ENCODE measurements at places on chromosomes 13 and 19.
A peak's percentile ranks its signal among the peaks of the same experiment; 100 is the strongest.

GRCh38 chr19:610801-611480 is 21.3 kb downstream of the HCN2 start:
- DNase-seq, result peak; percentile 16

GRCh38 chr19:48881741-48882657 is 9.8 kb downstream of the PPP1R15A start:
- DNase-seq, result no peak

DNA sequence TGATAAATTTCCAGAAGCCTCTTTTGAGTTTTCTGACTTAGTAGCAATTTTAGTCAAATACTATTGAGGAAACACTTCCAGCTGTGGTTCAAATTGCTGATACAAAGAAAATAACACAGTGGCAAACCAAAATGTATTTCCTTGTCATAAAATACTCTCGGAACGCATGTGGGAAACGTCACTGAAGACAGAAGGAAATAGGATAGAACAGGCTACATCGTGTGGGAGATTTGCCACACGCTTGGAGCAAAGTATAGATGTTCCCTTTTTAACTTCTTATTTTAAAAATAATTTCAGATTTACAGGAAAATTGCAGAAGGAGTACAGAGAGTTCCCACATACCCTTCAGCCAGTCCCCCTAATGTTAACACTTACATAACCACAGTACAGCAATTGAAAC is 88.8 kb downstream of the ING1 start:
- DNase-seq, result no peak

DNA sequence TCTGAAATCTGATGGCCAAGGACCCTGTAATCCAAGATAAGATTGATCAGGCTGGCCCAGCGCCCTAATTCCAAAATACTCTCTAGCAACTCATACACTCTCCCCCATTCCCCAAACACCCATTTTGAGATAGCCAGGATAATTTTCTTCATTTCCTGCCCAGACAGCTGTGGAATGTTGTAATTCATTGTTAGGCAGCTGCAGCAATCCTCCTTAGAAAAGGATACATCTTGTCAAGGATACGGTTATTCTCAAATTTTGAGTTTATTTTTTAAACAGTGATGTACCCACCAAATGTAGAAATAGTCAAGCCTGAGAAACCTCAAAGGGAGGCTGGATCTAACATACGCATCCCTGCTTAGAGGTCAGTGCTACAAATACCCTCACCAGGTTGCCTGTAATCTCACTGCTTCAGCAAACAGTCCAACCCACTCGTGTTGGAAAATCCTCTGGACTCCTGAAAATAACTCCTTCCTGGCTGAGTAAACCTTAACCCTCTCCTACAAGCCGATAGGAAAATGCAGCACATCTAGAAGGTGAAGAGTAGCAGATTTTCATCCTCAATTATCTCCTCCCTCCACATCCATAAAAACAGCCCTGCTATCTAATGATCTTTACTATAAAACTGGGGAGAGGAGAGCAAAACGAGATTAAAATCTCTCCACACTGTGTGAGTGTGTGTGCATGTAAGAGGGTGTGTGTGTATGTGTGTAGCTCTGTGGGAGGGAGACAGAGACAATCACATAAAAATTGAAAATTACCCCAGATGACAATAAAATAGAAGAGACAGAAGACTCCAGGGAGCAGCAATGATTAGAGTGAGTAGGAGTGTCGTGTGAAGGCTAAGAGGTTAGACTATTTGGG is 683.1 kb downstream of the DIAPH3 start:
- no peak for DNase-seq

Measured in NCI-H2081 (cell line).